ENCODE measurements at places on chromosomes 7 and 10.

DNA sequence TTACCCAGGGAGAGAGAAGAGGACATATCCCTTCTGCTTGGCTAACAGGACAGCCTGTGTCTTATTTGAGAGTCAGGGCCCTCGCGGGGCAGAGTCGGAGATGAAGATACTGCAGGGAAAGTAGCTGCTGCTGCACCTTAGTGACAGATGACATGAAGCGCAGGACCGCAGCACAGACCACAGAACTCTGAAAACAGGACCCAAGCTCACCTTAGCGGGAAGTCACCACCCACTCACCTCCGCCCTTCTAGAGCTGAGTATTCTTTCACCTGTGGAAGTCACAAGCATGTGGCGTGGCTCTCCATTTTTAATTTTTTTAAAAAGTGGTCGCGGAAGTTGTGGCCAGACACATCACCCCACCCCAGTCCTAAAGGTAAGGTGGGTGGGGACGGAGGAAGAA is 191.4 kb downstream of the FAM107B start:
- DNase-seq, result no peak

DNA sequence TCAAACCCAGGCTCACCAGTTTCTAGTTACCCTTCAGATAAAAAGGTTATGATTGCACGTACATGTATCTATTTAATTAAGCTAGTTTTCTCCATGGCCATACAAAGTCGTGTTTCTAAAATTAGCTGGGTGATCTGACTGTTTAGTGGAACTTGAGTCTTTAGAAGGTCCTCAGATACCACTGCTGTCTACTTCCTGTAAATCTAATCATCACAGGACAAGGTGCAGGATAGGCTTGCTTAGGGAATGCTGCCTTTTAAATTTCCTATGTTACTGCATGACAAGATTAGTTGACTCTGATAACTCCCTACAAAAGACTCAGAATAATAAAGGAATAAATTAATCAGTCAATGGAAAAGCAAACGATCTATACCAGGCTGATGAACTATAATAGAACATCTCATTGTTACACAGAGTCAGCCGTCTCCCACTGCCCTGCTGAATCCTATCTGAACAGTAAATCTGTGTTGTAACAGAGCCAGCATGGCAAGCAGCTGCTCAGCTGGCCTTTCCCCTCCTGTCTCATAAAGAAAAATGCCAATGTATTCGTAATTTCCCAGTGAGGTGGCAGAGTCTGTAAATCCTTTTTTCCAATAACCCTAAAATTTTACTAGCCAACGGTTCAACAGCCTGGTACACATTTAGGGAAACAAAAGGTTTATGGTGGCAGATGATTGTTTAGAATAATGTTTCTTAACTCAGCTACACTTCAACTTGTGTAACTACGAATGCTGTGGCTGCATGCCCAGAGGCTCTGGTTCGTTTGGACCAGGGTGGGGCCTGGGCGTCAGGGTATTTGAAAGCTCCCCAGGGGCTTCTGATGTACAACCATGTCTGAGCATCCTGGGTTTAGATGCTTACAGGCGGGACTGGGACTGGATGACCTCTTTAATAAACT is 318.0 kb downstream of the PAXIP1 start:
- DNase-seq, result no peak

DNA sequence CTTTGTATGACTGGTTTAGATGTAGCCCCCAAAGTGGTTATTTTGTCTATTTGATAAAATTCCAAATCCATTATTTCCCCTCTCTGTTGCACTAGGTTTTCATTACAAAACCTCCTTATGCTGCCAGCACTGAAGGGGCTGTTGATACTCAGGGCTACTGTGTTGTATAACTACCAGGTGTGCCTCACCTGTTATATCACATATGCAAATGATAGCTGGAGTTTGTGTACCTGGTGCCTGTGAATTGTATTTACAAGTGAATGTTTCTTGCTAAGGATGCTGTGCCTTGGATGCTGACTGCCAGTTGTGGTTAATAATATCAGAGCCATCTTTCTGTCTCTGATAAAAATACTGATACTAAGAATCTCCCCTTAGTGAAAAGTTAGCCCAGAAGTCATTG is 84.8 kb upstream of the CCDC6 start:
- no peak for DNase-seq

- no peak for DNase-seq
Measured at GRCh38 chr10:111298031-111298430, 221.2 kb downstream of the ADRA2A start.

GRCh38 chr7:106795084-106795876 is 69.8 kb upstream of the PIK3CG start:
- peak; percentile 70 for DNase-seq

DNA sequence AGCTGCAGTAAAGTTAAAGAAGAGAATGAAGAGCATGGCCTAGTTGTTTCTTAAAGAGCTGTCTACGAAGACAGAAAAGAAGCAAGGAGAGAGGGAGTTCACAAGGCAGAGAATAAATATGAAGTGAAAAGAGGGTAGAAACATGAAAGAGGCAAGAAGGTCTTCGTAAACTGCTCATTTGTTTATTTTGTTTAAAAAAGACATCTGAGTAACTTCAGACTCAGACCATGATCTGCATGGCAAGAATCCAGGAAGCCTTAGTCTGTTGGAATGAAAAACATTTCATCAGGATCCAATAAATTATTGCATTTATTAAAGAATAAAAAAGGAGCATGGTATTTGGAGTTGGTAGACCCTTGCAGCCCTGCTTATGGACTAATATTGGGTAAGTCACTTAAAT is 151.1 kb downstream of the SEM1 start:
- no peak for DNase-seq

DNA sequence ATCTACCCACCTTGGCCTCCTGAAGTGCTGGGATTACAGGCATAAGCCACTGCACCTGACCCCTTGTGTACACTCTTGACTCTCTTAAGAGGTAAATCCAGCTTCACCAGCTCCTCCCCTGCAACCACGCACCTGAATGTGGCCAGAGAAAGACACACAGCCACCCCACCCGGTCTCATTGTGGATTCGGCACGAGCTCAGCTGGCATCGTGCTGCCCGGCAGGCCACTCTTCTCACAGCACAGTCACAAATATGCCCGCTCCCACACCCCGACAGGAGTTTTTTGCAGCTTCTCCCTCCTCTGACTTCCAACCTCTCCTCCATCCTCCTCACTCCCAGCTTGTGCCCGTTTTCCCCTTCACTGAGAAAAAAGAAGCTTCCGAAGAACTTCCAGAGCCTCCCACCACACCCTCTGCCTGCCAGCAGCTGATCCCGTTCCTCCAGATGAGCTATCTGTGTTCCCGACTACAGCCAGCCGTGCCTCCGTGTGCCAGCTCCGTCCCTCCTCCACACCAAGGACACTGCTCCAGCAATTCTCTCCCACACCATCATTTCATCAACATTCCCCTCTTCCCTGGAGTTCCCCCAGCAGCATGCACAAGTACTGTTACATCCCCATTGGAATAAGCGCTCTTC is 8.0 kb upstream of the SMARCD3 start:
- DNase-seq, result no peak

All from NCI-H187 (cell line).